ENCODE measurements at places on chromosomes 4 and X.
A peak's percentile ranks its signal among the peaks of the same experiment; 100 is the strongest.

DNA sequence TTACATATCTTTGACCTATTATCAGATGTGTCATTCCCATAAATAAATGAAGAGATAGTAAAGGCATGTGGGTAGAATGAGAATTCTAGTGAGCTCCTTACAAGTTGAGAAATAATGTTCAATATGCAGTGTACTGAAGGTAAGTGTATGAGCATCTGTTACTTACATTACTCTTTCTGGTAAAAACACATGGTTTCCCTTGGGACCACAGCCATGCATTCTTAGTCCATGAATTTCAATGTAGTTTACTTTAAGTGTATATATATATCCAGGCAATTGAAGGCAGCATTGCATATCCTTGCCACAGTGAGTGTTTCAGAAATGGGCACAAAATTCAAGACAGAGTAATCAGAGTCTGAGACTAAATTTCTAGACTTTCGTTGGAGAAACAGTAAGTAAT lies 277.2 kb downstream of the CXXC4 start:
- DNase-seq, result no peak

DNA sequence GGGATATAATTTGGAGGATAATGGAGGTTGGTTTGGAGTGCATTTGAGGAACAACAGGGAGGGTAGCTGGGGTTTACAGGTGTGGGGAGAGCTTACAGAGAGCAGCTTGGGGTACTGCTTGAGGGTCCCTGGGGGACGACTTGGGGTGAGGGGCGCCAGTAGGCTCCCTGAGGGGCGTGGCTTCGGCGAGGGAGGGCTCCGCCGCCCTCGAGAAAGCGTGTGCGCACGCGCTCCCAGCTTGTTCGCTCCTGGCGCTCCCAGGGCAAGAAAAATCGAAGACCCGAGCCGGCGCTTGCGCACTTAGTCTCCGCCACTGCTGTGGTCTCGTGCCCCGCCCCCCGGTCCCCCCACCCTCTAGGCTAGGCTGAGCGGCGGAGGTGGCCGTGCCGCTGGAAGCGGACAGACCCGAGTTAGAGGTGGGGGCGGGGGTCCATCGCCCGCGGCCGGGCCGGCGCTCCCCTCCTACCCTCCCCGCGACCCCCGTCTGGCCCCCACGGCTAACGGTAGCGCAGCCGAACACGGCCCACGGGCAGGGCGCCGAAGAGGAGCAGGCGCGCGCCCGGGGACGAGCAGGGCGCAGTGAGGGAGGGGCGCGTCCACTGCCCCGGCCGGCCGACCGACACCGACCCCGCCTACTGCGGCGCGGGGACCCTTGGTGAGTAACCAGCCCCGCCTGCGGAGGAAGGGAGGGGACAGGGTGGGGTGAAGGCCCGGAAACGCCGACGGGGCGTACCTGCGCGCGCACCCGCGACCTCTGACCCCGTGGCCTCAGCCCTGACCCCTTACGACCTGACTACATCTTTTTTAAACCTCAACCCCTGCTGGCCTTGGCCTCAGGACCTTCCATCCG lies 5.4 kb upstream of the CCDC120 start:
- peak; percentile 81 for DNase-seq

- no peak for DNase-seq
Measured at GRCh38 chr4:25058796-25059195, 28.1 kb upstream of the LGI2 start.

- DNase-seq, result no peak
Measured at GRCh38 chr4:87500092-87500462, 29.1 kb downstream of the SPARCL1 start.

DNA sequence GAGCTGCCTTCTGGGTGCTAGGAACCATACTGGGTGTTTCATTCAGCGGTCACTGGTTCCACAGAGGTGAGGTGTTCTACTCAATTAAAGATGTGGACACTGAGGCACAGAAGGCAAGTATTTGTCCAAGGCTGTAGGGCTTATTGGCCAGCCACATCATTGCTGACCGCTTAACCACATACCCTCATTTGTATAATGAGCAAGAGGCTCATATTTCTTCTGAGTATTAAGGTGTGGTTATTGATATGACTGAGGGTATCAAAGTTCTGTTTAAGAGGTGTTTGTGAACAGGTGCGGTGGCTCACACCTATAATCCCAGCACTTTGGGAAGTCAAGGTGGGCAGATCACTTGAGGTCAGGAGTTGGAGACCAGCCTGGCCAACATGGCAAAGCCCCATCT lies 14.3 kb downstream of the RNF4 start:
- no peak for DNase-seq

GRCh38 chrX:31112226-31112999 lies 40.6 kb upstream of the FTHL17 start:
- no peak for DNase-seq

GRCh38 chr4:104772849-104773248 lies 278.2 kb upstream of the CXXC4 start:
- DNase-seq, result no peak
